Fibroblast of skin of right quadriceps (primary cell): ENCODE measurements at places on chromosomes 1 and 21.

GRCh38 chr1:108830119-108831008 is 26.5 kb downstream of the AKNAD1 start:
- peak; percentile 87 for DNase-seq

- no peak for DNase-seq
Measured at GRCh38 chr1:182301026-182301436, 90.6 kb downstream of the GLUL start.

GRCh38 chr1:59703918-59704378 is 110.8 kb upstream of the HOOK1 start:
- no peak for DNase-seq

- peak; percentile 6 for DNase-seq
Measured at GRCh38 chr1:61636814-61637213, 88.1 kb downstream of the TM2D1 start.

- DNase-seq, result peak; percentile 22
Measured at GRCh38 chr1:18901952-18902522, 318 bp downstream of the ALDH4A1 start.

DNA sequence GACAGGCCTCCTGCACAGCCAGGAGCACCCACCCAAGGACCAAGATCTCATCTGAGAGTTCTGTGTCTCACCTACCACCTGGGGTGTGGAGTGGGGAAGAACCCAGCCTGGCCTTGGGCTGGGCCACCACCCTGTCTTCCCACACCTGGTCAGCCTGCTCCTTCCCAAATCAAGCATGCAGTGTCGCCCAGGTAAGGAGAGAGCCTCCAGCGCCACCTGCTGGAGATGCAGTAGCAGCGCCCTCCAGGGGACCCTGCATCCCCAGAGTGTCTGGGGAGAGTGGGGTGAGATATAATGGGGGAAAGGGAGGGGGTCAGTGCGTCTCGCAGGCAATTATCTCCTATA is 32.3 kb downstream of the KIAA2013 start:
- peak; percentile 14 for DNase-seq

GRCh38 chr1:36442337-36442736 is 7.9 kb downstream of the OSCP1 start:
- no peak for DNase-seq

- peak; percentile 50 for DNase-seq
Measured at GRCh38 chr1:190001187-190001586, 476.5 kb downstream of the BRINP3 start.

DNA sequence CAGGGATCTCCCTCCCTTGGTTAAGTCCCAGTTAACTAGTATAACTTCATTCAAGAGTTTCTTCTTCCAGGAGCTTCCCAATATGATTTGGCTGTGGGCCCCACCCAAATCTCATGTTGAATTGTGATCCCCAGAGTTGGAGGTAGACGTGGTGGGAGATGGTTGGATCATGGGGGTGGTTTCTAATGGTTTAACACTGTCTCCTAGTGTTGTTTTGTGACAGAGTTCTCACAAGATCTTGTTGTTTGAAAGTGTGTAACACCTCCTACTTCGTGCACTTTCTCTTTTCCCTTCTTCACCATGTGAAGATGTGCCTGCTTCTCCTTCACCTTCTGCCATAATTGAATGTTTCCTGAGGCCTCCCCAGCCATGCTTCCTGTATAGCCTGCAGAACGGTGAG is 251.8 kb upstream of the FGGY start:
- DNase-seq, result no peak

DNA sequence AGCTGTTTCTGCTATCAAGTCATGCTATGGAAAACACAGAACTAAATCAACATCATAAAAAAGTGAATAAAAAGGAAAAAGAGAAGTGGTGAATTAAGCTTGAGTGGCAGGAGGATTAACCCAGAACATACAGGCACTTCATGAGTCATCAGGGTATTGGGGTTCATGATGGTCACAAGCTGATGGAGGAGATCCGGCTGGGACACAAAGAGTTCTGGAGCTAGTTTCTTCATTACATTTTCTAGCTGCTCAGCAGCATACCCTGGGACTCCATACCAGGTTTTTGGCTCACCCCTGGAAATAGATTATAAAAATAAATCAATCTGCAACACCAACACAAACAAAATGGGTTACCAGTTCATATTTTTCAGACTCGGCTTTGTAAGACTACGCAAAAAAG is 42.5 kb upstream of the SYT2 start:
- peak; percentile 17 for DNase-seq

GRCh38 chr1:203124546-203125317 is 2.8 kb upstream of the ADORA1 start:
- peak; percentile 12 for DNase-seq

DNA sequence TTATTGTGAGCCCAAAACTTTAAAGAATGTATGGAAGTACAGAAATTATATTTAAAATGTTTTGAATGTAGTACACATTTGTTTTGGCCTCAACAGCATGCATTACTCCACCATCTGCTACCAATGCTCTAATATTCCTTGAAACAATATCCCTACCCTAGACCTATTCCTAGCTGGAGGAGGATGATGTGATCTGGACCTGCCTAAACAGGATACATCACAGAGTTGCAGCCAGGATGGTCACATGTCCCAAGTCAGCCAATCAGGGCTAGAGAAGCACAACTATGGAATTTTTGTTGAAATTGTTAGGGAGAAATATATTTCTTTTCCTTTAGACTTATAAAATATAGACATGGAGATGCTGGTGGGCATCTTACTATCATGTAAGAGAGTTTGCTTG is 623.3 kb upstream of the NR5A2 start:
- DNase-seq, result peak; percentile 34

DNA sequence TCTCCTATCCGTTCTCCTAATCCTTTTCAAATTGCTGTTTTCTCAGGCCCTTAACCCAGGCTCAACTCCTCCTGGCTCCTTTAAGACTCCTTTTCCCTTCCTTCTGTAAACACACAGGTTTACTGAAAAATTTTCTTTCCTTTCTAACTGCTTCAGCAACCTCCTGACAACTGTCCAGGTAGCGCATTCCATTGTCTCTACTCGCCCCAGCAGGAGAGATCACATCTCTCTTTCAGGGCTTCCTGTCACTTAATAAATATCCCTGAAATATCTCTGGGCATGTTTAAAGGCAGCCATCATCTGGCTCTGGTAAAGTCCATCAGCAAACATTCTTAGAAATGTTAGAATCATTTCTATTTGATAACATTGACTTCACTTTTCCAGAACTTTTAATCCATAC is 211.2 kb upstream of the PTBP2 start:
- no peak for DNase-seq

- peak; percentile 11 for DNase-seq
Measured at GRCh38 chr1:223792046-223792445, 53.7 kb downstream of the TP53BP2 start.

GRCh38 chr21:46636550-46637285 is 1.2 kb downstream of the PRMT2 start:
- no peak for DNase-seq

- DNase-seq, result peak; percentile 90
Measured at GRCh38 chr1:201137579-201138310, 10.8 kb upstream of the ASCL5 start.

GRCh38 chr1:58432851-58433668 is 113.5 kb downstream of the OMA1 start:
- DNase-seq, result peak; percentile 90

DNA sequence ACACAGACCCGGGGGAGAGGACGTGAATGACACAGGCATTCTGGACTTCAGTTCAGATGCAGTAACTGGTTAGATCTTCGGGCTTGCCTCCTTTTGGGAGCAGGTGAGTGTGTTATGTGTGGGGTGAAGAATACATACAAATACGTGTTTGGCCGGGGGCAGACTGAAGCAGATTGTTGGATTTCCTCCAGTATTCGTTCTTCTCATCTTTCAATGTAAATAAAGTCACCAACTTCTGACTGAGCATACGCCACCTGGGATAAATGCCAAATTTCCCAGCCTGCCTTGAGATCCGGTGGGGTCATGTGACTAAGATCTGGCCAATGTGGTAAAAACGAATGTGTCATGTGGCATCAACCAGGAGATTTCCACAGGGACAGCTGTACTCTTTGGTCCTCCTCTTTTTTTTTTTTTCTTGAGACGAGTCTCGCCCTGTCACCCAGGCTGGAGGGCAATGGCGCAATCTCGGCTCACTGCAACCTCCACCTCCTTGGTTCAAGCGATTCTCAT is 189.8 kb downstream of the RGS7 start:
- no peak for DNase-seq

DNA sequence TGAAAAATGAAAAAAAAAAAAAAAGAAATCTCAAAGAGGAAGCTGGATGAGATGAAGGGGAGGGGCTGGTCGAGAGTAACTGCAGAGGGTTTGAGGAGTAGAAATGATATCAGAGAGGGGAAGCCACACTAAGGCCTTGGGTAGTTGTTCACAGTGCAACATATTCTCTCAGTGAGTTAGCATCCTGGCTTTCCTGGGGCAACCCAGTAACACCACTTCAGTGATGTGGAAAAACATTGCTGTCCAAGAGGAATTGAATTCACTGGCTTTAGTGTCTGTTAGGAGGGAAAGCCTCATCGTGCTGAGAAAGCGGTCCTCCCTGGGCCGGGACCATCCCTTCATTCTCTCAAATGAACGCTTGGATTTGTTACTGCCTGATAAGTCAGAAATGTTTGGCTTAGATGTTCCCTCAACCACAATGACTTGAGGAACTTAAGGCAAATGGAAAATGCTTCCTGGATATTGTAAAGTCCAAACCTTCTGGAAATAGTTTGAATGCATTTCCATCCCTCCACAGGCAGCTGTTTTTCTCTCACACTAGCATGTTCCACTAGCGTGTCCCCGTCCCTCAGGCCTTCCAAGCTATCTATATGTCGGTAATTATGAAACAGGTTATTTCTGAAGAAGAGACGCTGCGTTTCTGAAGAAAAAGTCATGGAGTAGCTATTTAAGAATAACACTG is 12.2 kb downstream of the TGFB2 start:
- DNase-seq, result no peak

GRCh38 chr1:89166705-89167104 is 9.1 kb downstream of the GBP7 start:
- DNase-seq, result no peak

- no peak for DNase-seq
Measured at GRCh38 chr1:18734461-18735223, 104.0 kb downstream of the PAX7 start.

- no peak for DNase-seq
Measured at GRCh38 chr1:116916533-116917445, 7.1 kb downstream of the PTGFRN start.

- no peak for DNase-seq
Measured at GRCh38 chr1:242787968-242788367, 263.5 kb upstream of the PLD5 start.

GRCh38 chr1:218139761-218140160 is 145.3 kb upstream of the RRP15 start:
- no peak for DNase-seq

GRCh38 chr1:63721531-63722189 is 52.2 kb upstream of the ROR1 start:
- DNase-seq, result peak; percentile 43

GRCh38 chr1:222995620-222996309 is 147.3 kb downstream of the TLR5 start:
- DNase-seq, result no peak

GRCh38 chr1:115089420-115090185 is at the start of gene TSPAN2:
Gene TSPAN2, minus strand, starts transcription at chr1:115089503. Its CDS starts 71 bp downstream, at chr1:115089432.
- no peak for DNase-seq

DNA sequence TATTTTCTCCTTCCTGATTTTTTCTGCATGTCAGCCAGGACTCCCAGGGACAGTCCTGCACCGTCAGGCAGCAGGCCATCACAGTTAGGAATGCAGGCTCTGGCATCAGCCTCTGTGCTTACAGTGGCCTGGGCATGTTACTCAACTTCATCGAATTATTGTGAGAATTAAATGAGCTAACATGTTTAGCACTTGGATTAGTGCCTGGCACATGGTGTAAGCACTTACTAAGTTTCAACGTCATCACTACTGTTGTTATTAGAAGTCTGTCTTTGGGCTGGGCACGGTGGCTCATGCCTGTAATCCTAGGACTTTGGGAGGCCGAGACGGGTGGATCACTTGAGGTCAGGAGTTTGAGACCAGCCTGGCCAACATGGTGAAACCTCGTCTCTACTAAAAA is 45.1 kb downstream of the SCCPDH start:
- DNase-seq, result peak; percentile 72

GRCh38 chr1:209875515-209875914 is 47.7 kb downstream of the UTP25 start:
- peak; percentile 55 for DNase-seq

DNA sequence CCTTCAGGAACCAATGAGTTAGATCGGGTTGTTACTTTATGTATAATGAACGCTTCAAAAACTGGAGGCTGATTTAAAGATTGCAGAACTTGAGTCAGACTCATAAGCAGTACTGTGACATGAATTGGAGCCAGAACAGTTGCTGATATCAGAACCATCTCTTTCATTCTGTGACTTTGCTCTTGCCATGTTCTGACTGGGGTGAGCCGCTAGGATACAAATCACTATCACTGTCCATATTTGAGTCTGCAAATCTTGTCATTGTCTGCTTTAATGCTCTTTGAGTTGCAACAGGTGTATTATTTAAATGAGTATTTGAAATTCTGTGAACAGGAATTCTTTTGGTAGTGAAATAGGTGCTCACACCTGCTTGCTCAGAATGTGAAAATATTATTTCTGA is 52.5 kb downstream of the LRIG2 start:
- no peak for DNase-seq

GRCh38 chr1:108117237-108117636 is 82.9 kb downstream of the SLC25A24 start:
- no peak for DNase-seq

DNA sequence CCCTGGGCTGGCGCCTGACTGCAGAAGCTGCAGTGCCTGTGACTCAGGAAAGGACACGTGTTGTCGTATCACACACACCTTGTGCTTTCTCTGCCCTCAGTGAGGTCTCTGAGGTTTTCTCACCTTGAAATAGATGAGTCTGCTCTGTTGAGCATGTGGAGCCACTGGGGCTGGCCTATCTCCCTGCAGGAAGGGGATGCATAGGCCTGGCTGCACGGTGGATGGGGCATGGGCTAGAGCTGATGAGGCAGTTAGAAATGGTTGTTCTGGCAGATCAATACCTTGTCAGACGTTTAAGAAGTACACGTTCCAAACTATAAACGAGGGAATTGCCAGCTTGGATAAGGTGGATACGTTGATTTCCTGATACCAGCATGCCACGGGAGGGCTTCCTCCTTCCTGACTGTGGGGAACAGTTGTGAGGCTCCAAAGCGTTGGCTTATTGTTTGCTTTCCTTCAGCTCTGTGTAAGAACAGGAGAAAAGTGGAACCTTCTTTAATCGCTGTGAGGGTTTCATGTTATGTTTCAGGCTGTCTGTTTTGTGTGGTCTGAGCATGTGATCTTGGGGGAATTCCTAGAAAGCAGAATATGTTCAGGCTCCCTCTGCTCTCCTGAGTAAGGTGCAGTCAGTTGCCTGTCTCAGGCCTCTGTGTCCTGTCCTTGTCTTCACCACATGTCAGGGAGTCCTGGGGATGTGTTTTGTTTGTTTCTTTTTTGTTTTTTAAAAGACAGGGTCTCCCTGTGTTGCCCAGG is 44.8 kb downstream of the PCNT start:
- no peak for DNase-seq

- no peak for DNase-seq
Measured at GRCh38 chr1:226310637-226311195, 1.8 kb upstream of the LIN9 start.
